ENCODE measurements at places on chromosomes 16 and 17.

- no peak for DNase-seq
Observed at GRCh38 chr16:68664297-68664696, 19.2 kb downstream of the CDH3 start.

DNA sequence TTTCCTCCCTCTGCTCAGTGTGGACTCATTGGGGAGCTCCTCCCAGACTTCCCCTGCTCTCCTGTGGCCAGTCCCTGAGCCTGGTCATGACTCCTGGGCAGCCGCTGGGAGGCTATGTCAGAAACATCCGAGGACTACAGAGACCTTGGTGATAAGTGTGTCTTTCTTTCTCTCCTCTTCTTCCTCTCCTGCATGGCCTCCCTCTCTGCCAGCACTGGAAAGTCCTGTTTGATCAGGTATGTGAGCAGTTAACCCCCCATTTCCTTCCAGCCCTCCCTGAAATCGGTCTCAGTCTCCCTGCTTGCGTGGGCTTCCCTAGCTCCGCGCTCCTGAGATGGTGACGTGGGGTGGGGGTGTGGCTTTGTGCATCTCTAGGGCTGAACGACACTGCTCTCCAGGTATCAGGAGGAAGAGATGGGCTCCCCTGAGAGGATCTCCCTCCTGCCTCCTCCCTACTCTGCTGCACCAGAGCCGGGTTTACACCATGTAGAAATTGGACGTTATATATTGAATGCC lies 2.1 kb downstream of the RHBDL3 start:
- DNase-seq: no peak

DNA sequence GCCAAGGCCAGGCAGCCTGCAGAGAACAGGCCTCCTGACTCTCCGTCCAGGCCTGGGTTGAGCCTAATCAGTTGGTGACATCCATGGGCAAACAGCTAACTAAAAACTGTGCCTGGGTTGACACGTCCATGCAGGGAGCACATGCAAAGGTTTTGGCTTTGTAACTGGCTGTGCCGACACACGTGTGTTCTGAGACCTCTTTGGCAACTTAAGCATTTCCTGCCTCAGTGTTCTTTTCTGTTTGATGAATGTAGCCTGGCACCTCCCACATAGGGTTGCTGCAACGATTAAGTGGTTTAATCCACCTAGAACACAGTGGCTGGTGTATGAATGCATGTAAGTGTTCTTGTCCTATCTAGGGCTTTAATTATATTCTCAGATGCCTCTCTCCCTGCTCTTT lies 3.2 kb downstream of the BCO1 start:
- no peak for DNase-seq

- DNase-seq: no peak
Observed at GRCh38 chr16:22313876-22314470, 16.8 kb downstream of the POLR3E start.

DNA sequence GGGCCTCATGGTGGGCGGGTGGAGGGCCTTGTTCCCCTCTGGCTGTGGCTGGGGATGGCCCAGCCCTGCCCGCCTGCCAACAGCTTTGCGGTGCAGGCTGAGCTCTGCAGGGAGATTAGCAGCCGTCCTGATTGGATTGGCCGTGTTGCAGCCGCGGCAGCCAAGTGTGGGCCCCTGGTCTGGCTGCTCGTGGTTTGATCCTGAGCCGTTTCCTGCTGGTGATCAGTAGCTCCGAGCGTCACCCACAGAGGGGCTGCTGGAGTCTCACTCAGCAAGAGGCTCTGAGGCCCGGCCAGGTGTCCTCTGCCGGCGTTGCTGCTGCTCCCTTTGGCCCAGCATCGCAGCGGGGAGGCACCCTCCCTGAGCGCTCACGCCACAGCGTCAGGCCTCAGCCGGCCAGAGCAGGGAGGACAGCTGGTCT lies 32.5 kb downstream of the BAIAP2 start:
- DNase-seq: no peak

GRCh38 chr16:46886764-46887523 lies 2.8 kb downstream of the GPT2 start:
- DNase-seq: no peak

GRCh38 chr16:16036359-16036792 lies 87.0 kb downstream of the ABCC1 start:
- DNase-seq: no peak

DNA sequence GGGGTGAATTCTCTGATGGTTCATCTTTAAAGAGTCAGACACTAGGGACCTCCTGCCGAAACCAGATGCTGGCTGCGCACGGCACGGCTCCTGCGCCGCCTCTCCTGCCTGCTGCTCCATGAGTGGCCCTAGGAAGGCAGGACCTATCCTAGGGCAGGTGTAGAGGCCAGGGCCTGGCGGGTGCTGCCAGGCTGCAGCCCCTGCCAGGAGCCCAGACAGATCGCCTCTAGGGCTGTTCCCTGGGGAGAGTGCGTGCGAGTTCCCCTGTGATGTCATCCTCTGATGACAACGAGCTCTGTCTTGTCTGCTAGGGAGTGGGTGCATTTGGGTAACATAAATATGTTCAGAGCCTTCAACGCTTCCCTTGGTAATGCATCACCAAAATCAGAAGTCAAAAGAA lies 23.9 kb downstream of the SLC38A10 start:
- DNase-seq: no peak

DNA sequence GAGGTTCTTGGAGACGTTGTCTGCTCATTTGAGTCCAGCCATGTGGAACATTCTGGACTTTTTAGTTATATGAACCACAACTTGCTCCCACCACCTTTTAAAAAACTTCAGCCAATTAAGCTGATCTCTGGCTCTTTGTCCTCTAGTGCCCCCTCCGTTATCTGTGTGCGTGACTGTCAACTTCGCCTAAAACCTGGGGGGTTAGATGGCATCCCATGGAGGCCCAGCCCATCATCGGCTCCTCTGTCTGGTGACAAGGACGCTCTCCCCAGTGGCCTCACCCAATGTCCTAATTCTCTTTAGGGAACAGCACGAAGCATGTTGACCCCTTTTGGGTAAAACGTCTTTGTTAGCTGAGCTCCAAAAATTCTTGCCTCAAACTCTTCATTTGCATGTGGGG lies 341.0 kb upstream of the TNRC6C start:
- no peak for DNase-seq

DNA sequence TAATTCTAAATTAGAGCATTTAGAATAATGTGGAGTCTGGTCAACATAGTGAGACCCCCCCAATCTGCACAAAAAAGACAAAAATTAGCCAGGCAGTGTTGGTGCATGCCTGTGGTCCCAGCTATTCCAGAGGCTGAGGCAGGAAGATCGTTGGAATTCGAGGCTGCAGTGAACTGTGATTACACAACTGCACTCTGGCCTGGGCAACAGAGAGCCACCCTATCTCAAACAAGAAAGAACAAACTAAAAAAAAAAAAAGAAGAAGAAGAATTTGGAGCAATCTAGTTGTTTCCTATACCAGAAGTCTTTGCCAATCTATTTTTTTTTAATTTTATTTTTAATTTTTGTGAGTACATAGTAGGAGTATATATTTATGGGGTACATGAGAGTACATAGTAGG lies 6.0 kb downstream of the CETP start:
- no peak for DNase-seq

DNA sequence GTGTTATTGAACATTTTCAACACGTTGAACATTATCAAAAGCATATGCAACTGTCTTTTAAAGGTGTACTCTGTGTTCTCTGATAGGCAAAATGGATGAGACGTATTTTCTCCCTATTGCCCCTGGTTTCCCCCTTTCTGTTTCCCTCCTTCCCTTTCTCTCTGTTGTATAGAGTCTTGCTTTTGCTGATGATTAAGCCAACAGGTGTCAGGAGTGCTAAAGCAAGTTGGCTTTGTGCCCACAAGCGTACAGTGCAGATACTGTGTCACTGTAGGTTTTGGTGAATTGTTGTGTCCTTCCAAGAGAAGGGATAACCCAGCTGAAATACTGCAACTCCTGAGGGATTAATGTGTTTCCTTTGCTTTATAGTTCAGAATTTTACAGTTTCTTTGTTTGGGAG lies 74.4 kb downstream of the COX10 start:
- DNase-seq: no peak

DNA sequence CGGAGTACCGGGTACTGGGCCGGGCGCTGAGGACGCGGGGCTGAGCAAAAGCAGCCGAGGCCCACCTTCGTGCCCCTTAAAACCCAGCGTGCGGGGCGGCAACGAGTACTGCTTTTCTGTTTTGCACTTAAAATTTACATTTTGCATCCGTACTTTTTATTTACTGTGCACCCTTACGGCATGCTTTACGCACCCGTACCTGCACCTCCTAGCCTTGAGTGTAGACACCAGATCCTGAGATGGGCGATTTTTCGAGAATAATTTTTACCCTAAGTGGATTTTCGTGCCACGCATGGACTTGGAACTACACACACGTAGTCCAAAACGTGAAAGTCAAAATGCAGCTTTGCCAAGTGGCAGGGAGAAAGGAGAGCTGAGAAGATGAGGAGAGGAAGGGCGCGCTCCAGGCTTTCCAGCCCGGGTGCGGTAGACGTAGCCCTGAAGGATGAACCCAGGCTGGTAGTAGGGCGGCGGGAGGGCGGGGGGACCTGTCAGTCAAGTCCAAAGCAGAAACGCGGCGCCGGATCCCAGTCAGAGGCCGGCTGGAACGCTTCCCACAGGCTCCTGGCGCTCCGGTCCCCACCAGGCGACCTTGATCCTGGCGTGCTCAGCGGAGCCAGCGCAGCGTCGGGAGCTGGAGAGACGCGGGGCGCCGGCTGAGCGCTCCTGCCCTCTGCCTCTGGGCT lies 1.2 kb upstream of the CBLN1 start:
- no peak for DNase-seq

DNA sequence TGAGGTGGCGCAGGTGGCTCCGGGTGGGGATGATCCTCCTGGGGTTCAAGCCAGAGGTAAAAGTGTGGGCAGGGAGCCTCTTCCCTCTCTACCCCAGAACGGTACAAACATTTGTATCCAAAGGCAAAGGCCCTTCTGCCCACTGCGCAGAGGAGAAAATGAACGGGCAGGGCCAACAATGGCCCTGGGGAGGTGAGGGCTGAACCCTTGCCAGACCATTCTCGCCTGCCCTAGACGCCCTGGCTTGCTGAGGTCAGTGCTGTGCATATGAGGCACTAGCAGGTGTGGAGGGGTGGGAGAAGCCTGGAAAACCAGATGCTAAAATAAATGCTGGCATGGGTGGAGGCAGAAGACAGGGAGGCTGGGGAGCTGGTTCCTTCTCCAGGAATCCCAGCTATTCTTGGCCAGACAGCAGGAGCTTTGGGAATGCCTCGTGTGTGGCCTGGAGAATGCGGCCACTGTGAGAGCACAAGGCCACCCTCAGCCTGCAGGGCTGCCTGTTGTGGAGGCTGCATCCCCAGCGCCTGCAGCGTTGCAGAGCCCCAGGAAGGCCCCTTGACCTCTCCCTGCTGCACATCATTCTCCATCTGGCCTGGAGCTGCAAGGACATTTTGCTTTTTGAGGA lies 4.5 kb downstream of the C17orf50 start:
- no peak for DNase-seq

GRCh38 chr17:81870131-81870980 lies 781 bp downstream of the ARHGDIA start:
- DNase-seq: peak; percentile 53

DNA sequence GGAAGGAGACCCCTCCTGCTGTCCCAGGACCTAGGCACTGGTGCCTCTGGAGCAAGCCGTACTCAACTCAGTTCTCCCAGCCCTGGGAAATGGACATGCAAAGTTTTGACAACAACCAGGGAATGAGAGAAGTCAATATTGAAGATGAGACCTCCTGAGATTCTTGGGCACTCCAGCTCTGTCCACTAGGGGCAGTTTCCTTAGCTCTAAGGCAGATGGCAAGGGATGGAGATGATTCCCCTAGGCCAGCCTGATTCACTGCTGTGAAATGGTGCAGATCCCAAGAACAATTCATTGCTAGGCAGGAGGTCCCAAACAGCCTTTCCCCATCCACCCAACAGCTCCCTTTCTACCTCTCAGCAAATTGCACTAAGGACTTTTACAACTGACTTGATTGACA lies 20.5 kb upstream of the SDR42E2 start:
- no peak for DNase-seq

DNA sequence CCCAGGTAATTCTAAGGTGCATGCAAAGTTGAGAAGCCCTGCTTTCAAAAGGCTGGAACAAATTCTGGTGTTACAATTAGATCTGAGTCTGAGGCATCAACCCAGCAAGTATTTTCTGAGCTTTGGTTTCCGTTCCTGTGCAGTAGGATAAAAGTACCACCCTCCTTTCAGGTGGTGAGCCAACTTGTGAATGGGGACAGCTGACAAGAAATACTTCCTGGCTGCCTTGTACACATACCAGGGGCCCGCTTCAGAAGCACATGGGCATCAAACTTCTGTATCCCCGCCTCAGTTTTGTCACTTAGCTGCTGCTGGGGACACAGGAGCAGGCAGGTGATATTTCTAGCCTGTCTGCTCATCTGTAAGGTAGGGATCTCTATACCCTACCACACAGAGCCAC lies 252.2 kb downstream of the CPPED1 start:
- DNase-seq: no peak

Data from SW 1271 (cell line).